T-cell (primary cell): ENCODE measurements at places on chromosomes 11 and 22.

DNA sequence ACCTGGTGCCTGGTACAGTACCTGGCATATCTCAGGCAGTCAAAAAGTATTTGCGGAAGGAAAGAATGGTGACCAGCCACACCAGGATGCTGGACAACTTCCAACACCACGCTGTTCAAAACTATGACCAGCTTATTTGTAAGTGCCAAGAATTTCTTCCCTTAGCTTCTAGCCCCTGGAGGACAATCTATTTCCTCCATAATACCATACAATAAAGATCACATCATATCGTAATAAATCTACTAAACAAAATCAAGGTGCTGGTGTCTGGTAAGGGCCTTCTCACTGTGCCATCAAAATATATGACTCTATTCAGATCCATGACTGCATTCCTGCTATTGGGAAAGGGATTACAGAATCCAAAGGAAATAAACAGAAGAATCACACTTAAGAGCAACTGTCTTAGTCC lies 51.5 kb downstream of the ALG9 start:
- no peak for DNase-seq

- peak; percentile 57 for DNase-seq
Measured at GRCh38 chr11:765025-765801, 12.1 kb downstream of the GATD1 start.

DNA sequence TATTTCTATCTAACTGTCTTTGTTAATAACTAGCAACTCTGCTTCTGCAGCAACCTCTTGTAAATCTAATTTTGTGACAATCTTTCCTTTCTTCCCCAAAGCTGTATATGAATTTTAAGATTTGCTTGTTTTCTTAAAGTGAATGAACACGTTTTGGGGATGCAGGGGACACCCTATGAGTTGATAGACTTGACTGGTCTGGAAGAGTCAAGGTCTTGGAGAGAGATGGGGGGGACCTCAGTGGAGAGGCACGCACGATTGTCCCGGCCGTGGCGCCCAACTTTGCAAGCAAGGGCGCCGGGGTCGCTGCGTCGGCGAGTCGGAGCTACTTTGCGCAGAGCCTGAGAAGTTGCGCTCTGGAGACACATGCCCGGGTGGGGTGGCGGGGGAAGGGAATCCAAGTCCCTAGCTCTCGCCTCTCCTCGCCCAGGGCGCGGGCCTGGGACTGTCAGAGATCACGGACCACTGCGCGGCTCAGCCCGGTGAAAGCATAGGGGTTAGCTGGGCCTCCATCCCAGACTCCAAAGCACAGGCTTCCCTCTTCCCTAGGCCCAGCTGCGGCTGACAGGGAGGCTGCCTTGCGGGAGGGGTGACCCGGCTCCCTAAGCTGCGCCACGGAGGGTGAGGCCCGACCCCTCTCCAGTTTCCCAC lies 854 bp downstream of the ABCC8 start:
- DNase-seq = no peak

GRCh38 chr11:62344210-62344609 lies 7.0 kb downstream of the ASRGL1 start:
- DNase-seq = no peak

GRCh38 chr11:44621140-44621681 lies 55.7 kb downstream of the CD82 start:
- DNase-seq = peak; percentile 38

DNA sequence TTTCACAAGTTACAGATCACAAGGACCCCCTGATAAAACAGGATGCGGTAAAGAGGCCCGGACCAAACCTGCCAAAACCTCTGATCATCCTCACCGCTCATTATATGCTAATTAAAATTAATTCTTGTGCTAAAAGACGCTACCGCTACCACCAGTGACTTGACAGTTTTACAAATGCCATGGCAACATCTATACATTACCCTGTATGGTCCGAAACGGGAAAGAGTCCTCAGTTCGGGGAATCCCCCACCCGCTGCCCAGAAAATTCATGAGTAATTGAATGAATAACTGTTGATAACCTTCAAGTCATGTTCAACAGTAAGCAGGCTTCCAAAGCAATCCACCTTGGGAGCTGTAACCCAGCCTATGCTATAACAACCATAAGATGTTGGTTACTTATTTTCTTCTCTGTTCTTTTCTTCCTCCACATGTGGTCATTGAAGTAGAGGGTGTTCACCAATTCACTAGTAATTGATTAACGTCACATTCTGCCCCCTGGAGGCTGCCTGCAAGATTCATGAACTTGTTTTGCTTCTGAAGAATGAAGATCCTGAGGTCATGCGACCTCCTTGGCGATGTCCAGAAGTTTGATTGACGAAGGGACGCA lies 20.6 kb downstream of the APOBEC3H start:
- peak; percentile 72 for DNase-seq

- no peak for DNase-seq
Measured at GRCh38 chr22:41874090-41874489, 40.8 kb downstream of the SHISA8 start.

- no peak for DNase-seq
Measured at GRCh38 chr22:33921525-33922348, 1.5 kb upstream of the LARGE1 start.

DNA sequence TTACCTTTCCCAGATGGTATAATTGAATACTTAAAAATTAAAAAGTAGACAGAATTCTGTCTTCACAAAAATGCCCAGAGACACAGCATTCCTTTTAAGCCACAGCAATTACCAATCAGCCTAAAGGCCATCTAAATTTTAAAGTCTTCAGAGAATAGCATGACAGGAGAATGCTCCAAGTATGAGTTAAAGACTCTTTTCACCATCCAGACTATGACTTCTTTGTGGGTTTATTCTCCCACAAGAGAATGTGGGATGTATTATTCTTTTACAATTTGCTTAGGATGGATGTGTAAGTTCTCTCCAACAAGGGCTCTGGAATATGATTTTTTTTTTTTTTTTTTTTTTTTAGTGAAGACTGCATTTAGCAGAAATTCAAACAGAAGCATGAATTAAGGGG lies 249.9 kb downstream of the TTC28 start:
- no peak for DNase-seq

GRCh38 chr11:12238420-12238819 lies 128.0 kb downstream of the MICAL2 start:
- no peak for DNase-seq

DNA sequence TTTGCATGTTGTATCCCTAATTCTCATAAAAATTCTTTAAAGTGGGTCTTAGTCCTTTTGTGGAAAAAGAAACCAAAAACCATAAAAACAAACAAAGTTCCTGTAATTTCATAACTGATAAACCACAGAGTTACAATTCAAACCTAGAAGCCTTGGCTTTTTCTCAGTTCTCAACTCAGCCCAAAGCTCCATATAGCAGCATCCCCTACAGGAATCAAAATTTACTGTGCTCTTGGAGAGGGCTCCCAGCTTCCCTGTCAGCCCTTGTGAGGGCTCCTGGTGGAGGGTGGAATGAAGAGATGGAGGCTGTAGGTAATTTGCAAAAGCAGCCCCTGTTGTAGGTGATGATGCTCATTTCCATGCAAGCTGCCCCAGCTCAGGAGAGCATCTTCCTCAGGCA lies 506.1 kb upstream of the KIRREL3 start:
- no peak for DNase-seq

GRCh38 chr11:1920128-1920908 lies 815 bp downstream of the TNNT3 start:
- DNase-seq = no peak

- DNase-seq = no peak
Measured at GRCh38 chr11:17645190-17645970, 74.0 kb upstream of the MYOD1 start.

DNA sequence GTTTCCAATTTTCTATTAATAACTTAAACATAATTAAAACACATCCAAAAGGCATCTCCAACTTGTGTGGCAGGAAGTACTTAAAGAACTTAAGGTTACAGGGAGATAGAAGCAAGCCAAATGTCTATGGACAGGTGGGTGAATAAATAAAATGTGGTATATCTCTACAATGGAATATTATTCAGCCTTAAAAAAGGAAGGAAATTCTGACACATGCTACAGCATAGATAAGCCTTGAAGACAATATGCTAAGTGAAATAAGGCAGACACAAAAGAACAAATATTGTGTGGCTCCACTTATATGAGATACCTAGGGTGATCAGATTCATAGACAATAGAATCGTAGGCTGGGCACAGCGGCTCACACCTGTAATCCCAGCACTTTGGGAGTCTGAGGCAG lies 109.6 kb downstream of the WT1 start:
- no peak for DNase-seq

DNA sequence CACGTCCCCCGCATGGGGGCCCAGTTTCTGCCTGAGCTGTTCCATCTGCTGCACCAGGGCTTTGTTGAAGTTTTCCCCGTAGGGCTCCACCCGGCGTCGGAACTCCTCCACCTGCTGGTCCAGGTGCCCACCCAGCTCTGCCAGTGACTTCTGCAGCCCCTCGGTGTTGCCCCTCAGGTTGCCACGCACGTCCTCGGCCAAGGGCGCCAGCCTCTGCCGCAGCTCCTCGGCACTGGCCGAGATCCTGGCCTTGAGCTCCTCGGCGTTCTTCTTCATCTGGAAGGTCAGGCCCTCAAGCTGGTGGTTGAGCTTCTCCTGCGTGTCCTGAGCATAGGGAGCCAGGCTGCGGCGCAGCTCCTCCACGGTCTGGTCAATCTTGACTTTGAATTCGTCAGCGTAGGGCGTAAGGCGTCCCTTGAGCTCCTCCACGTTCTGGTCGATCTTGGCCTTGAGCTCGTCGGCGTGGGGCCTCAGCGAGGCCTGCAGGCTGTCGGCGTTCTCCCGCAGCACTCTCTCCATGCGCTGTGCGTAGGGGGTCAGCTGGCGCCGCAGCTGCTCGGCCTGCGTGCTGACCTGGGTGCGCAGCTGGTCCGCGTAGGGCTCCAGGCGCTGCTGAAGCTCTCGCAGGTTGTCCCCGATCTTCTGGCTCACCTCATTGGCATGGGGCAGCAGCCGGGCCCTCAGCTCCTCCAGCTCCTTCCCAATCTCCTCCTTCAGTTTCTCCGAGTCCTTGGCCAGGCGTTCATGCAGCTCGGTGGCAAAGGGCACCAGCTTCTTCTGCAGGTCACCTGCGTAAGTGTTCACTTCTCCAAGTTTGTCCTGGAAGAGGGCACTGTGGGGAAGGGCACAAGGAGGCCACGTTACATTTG lies 1.8 kb downstream of the APOA4 start:
- no peak for DNase-seq

DNA sequence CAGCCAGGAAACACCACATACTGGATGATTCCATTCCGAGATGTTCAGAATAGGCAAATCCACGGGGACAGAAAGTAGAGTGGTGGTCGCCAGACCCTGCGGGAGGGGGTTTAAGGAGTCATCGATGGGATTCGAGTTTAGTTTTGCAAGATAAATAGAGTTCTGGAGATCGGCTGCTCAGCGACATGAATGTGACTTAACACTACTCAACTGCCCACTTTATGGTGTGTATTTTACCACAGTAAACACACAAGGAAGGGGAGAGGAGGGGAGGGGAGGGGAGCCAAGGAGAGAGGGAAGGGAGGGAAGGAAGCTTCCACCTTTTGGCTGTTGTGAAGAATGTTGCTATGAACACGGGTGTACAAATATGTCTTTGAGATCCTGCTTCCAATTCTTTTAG lies 10.4 kb upstream of the ARHGAP8 start:
- no peak for DNase-seq

GRCh38 chr22:46355369-46355995 lies 20.0 kb downstream of the TRMU start:
- no peak for DNase-seq

- no peak for DNase-seq
Measured at GRCh38 chr11:30902929-30903328, 316.8 kb upstream of the MPPED2 start.

- no peak for DNase-seq
Measured at GRCh38 chr11:103077554-103077953, 14.4 kb downstream of the DCUN1D5 start.

GRCh38 chr11:72225411-72225951 lies 914 bp downstream of the INPPL1 start:
- no peak for DNase-seq

GRCh38 chr22:18950141-18950540 lies 14.0 kb upstream of the PRODH start:
- no peak for DNase-seq
